Right renal pelvis (tissue), 4 donors: ENCODE measurements at places on chromosomes 11 and 22.

DNA sequence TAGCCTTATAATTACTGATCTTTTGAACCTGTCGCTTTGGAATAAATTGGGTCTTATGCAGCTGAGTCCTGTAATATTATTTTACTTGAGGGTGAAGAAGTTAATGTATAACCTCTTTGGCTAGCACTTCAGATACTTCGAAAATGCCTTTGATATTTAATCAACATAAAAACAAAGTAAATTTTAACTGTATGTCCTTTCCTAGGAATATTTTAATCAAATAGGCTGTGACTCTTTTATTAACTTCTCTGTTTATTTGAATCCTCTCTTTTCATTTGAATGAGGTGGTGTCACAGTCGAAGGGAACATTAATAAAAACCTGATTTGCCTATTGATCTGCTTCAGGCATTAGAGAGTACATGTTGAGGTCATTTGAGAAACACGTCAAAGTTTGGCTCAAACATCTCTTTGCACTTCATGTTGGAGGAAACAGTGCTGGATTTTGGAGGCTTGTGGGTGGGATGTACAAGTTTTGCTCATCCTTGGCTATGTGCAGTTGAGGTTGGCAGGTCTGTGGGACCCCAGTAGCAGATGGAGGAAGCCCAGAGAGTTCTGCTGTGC, 143.6 kb downstream of the NCAM1 start:
- no peak for DNase-seq

DNA sequence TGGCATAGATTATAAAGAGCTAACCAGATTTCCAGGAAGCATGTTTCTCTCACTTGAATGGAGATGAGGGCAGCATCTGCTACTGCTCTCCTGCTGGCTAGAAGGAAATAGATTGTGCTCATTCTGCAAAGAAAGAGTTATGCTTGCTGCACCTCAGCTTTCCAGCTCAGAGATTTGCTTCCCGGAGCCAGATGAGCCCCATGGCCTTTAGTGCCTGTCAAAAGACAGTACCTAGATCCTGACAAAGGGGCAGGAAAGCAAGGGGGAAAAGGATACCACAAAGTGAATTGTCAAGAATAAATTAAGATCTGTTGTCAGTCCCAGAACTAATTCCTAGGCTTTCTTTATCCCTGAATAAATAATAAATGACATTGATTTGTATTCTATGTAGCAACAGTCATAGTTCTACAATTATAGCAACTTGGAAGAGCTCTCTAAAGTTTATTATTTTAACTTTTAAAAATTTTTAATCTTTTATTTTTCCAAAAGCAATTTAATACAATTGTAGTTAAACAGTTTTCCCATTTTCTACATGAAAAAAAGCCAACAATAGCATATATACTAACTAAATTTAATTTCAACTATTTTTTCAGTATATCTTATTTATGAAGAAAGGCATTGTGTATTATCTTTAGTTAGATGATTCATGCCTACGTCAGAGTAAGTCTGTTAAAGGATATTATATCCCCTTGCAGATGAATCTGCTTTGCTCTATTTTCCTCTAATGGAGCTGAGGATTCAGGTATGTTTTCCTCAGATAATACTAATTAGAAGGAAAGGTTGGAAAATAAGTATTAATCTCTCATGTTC, 306.1 kb upstream of the DDI1 start:
- no peak for DNase-seq

GRCh38 chr11:121553806-121554205, 101.0 kb upstream of the SORL1-AS1 start:
- no peak for DNase-seq

GRCh38 chr22:37486224-37486845, at the start of gene MFNG:
MFNG (minus strand) TSS chr22:37486384; CDS start chr22:37486177, 207 bp downstream.
- DNase-seq = peak; percentile 65

GRCh38 chr11:80432057-80432456, 991.2 kb upstream of the TENM4 start:
- DNase-seq = no peak

- DNase-seq = no peak
Observed at GRCh38 chr22:34294986-34295385, 374.7 kb upstream of the LARGE1 start.

DNA sequence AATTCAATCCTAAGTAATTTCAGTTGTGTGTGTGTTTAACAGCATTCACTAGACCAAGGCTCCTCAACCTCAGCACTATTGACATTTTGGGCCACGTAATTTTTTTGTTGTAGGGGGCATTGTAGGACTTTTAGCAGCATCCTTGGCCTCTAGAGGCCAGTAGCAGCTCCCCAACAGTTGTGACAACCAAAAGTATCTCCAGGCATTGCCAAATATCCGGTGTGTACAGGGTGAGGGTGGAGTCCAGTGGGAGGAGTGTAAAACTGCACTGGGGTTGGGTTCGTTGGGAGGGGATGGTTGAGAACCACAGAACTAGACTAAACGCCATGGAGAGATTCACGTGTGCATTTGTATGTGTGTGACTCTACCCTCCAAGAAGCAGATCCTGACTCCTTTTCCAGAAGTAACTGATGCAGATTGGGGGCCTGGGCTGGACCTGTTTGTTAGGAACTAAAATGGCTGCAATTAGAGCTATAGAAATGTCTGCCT, 5.9 kb upstream of the PHF21A start:
- no peak for DNase-seq

DNA sequence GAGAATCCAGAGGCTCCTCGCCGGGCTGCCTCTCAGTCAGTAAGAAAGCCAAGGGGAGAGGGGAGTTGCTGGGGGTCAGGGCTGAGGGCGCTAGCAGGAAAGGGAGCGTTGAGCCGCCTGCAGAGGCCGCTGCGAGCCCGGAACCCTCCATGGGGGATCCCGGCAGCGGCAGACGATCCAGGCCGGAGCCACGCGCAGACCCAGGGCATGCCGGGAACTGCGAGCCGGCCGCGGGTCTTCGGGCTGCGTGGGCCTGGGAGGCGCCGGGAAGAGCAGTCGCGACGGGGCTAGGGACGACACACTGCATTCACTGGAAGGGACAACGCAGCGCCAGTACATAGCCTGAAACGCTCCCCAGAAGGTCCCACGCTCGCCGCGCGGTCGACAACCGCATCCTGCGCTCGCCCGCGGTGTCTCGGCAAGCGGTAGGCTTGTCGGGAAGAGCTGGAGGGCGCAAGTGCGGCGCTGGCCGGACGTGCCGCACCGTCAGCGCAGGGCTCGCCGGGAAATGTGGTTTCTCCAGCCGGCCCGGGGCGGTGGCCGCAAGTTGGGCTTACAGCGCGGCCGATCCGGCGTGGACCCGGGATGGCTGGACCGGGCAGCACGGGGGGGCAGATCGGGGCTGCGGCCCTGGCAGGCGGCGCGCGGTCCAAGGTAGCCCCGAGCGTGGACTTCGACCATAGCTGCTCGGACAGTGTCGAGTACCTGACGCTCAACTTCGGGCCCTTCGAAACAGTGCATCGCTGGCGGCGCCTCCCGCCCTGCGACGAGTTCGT, at the start of gene LZTR1:
TSS of gene LZTR1 (plus strand) at position 511 of the 776 bp plus-strand sequence. CDS start at position 586, 75 bp downstream.
- DNase-seq = peak; percentile 62

DNA sequence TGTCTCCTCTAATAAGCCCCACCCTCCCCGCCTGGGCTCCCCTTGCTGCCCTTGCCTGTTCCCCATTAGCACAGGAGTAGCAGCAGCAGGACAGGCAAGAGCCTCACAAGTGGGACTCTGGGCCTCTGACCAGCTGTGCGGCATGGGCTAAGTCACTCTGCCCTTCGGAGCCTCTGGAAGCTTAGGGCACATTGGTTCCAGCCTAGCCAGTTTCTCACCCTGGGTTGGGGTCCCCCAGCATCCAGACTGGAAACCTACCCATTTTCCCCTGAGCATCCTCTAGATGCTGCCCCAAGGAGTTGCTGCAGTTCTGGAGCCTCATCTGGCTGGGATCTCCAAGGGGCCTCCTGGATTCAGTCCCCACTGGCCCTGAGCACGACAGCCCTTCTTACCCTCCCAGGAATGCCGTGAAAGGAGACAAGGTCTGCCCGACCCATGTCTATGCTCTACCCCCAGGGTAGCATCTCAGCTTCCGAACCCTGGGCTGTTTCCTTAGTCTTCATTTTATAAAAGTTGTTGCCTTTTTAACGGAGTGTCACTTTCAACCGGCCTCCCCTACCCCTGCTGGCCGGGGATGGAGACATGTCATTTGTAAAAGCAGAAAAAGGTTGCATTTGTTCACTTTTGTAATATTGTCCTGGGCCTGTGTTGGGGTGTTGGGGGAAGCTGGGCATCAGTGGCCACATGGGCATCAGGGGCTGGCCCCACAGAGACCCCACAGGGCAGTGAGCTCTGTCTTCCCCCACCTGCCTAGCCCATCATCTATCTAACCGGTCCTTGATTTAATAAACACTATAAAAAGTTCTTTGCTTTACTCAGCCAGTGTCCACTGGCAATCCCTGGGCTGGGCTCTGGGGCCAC, 14.4 kb downstream of the TSKU start:
- DNase-seq = no peak

DNA sequence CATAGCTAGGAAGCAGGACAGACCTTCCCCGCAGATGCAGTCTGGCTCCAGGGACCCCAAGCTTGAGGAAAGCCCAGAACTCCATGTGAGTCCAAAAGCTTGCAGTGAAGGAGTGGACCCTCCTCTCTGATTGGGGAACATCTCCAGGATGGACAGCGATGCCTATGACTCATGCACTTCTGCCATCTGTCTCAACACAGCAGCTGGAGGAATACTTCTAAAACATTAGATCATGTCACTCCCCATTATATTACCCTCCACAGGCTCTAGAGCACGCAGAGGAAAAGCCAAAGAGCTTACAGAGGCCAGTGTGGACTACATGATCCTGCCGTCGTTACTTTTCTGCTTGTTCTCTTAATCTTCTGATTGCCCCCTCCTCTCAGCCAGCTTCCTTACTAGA, 605.7 kb downstream of the INSC start:
- no peak for DNase-seq

GRCh38 chr11:87972133-87972532, 203.1 kb downstream of the RAB38 start:
- no peak for DNase-seq

GRCh38 chr11:129610545-129610944, 205.1 kb upstream of the TMEM45B start:
- DNase-seq = no peak

- no peak for DNase-seq
Observed at GRCh38 chr11:95279921-95280868, 49.2 kb upstream of the SESN3 start.

- no peak for DNase-seq
Observed at GRCh38 chr11:69860244-69860643, 41.0 kb upstream of the FGF3 start.

DNA sequence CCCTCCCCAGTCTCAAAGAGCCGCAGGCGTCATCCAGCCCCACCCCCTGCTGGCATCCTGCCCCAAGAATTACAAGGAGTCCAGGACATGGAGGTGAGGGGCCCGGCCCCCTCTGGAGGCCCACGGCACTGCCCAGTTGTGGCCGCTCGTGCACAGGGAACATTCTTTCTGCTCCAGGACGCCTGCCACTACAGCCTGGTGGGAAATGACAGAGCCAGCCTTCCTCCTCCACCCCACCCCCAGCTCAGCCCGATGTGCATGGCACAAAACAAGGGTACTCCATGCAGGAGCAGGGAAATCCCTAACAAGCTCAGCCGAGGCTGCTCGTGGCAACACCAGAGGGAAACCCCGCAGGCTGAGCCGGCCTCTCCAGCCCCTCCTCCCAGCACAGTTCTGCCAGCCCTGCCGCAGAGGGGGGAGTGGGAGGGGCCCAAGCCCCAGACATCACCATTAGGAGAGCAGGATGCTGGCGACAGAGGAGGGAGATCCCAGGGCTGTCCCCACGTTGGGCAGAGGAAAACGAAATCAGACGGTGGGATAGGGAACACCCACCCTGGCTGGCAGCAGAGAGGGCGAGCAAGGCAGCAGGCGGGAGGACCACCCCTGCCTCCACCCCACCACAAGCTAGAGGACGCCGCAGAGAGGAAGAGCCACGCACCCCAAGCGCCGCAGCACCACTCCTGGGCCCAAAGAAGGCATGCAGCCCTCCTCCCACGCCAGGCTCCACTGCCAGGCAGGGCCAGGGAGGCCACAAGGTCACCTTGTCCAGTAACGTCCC, 10.0 kb downstream of the IGSF9B start:
- DNase-seq = no peak

- DNase-seq = peak; percentile 72
Observed at GRCh38 chr11:46120346-46121300, 631 bp downstream of the PHF21A start.

DNA sequence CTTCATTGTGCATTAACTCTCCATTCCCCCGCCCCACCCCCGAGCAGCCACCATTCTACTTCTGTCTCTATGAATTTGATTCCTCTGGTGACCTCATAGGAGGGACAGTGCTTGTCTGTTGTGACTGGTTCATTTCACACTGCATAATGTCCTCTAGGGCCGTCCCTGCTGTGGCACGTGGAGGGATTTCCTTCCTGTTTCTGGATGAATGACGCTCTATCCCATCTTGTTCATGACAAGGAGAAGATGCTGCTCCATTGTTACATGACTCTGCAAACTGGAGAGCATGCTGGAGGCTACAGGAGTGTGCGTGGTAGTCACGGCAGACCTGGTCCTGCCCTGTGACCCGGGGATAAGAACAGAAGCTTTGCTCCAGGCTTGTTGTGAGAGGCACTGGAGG, 61.3 kb downstream of the RTL6 start:
- no peak for DNase-seq

- no peak for DNase-seq
Observed at GRCh38 chr22:37940698-37941376, 12.6 kb downstream of the C22orf23 start.

GRCh38 chr22:17489101-17489500, 74.2 kb upstream of the SLC25A18 start:
- DNase-seq = no peak

- no peak for DNase-seq
Observed at GRCh38 chr11:11237070-11237832, 115.8 kb downstream of the CSNK2A3 start.

GRCh38 chr22:46577368-46578249, 40.2 kb upstream of the CELSR1 start:
- DNase-seq = no peak

- DNase-seq = no peak
Observed at GRCh38 chr11:27914080-27914479, 193.9 kb downstream of the KIF18A start.

DNA sequence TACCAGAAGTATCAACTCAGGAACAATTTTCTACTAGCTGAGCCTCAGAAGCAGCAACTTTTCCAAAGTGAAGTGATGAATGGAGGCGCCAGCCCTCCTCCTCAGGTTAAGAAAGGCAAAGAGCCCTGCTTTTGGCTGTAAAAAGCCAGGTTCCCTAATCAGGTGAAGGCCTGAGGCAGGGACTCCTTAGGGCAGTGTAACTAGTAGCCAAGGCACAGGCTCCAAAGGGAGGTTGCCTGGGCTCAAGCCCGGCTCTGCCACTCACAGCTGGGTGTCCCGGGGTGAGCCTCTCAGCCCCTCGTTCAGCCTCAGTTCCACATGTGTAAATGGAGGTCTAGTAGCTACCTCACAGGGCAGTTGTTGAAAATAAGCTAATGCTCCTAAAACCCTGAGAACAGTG, 19.5 kb downstream of the TSKU start:
- DNase-seq = no peak

DNA sequence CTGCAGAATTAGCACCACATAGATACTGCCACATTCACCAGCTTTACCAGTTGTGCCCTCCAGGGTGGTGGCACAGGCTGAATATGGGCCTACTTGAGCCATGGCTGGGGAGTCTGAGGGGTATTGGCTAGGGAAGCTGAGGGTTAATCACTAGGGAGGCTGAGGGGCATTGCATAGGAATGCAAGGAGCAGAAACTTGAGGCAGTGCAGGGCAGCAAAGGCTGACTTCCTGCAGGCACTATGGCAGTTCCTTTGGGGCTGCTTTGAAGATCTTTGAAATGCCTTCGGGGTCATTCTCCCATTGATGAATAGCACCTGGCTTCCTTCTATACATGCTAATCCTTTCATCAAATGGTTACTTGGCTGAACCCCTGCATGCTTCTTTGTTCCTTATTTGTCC, 171.5 kb downstream of the RCN1 start:
- DNase-seq = no peak

- no peak for DNase-seq
Observed at GRCh38 chr11:83272627-83273026, 13.5 kb downstream of the CCDC90B start.
